Stimulated activated CD4-positive, alpha-beta T cell treated with anti-CD3 and anti-CD28 coated beads, Interleukin-2, amount 100 ng/mL, for 24 hours (primary cell): ENCODE measurements at places on chromosomes 7 and 10.

- no peak for DNase-seq
Measured at GRCh38 chr7:158097453-158098124, 490.0 kb downstream of the PTPRN2 start.

DNA sequence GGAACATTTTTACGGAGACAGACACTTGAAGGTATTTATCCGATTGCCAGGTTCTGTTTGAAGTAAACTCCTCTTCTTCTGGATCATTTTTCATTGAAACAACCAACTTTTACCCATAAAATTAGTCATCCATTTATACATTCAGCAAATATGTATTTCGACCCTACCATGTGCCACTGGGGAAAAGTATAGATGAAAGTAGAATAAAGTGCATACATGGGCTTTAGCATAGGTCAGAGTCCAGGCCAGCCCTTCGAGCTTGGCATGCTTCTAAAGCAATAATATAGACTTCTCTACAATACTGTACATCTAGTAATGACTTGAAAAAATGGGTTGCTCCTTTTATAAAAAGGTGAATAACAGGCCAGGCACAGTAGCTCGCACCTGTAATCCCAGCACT lies 10.1 kb downstream of the SLC25A16 start:
- DNase-seq, result no peak

- DNase-seq, result no peak
Measured at GRCh38 chr10:104613406-104613805, 27.7 kb upstream of the SORCS3 start.

DNA sequence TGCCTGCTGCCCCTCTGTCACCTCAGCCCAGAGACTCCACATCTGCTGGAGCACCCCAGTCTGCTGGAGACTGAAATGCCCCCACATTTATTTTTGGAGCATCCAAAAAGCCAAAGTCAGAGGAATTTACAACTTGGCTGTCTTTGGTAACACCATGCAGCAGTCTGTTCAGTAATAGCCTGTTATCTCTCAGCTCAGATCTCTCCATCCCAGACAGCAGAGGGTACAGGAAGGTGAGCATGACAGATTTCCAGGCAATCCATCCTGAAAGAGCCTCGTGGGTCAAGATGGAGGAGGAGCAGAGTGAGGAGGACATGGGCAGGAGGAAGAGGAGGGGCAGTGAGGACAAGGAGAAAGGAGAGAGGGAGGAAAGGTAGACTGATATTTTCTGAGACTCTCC lies 55.9 kb downstream of the GRID1 start:
- DNase-seq, result no peak

DNA sequence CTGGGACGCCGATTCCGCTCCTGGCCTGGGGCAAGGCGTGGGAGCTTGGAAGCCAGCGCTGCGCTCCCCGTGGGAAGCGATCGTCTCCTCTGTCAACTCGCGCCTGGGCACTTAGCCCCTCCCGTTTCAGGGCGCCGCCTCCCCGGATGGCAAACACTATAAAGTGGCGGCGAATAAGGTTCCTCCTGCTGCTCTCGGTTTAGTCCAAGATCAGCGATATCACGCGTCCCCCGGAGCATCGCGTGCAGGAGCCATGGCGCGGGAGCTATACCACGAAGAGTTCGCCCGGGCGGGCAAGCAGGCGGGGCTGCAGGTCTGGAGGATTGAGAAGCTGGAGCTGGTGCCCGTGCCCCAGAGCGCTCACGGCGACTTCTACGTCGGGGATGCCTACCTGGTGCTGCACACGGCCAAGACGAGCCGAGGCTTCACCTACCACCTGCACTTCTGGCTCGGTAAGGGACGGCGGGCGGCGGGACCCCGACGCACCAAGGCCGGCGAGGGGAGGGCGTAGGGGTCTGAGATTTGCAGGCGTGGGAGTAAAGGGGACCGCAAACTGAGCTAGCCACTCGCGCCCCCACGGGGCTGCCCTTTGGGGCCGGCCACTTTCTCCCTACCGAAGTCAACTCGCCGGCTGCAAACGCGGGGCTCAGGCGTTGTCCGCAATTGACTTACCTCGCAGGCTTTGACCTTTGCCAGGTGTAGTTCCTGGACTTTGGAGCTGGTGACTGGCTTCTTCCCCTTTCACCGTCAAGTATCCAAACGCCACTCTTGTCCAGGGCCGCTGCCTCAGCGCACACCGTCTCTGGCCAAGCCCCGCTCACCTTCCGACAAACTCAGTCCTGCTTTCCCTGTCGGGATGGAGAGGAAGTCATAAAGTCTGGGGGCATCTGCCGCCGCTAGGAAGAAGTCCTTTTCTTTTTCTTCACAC lies at the start of gene SCIN:
Gene SCIN, plus strand, starts transcription at position 187 of the 928 bp plus-strand sequence. Its CDS starts 67 bp downstream, at position 254.
- DNase-seq, result peak; percentile 36

DNA sequence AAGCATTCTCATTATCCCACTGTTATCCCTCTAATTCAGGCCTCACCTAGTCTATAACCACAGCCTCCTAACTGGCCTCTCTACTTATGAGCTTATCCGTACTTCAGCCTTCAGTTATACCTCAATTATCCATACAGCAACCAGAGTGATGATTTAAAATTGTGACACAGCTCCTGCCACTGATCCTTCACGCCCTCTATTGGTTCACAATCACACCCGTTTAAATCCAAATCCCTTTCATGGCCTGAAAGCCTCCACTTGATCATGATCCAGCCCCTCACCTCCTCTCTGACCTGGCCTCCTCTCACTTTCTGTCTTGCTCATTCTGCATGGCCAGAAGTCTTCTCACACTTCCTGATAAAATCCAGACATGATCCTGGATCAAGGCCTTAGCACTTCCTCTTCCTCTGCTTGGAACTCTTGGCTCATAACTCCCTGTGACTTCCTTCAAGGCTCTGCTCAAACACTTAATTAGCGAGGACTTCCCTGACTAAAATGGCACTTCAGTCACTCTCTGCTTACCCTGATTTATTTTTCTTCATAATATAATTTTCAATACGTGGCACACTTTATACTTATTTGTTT lies 19.0 kb upstream of the TMEM26 start:
- no peak for DNase-seq

GRCh38 chr7:44824894-44825526 lies 22.9 kb downstream of the H2AZ2 start:
- no peak for DNase-seq

- no peak for DNase-seq
Measured at GRCh38 chr10:34956756-34957155, 133.4 kb downstream of the CUL2 start.

- no peak for DNase-seq
Measured at GRCh38 chr7:37417107-37417474, 31.6 kb downstream of the ELMO1 start.

DNA sequence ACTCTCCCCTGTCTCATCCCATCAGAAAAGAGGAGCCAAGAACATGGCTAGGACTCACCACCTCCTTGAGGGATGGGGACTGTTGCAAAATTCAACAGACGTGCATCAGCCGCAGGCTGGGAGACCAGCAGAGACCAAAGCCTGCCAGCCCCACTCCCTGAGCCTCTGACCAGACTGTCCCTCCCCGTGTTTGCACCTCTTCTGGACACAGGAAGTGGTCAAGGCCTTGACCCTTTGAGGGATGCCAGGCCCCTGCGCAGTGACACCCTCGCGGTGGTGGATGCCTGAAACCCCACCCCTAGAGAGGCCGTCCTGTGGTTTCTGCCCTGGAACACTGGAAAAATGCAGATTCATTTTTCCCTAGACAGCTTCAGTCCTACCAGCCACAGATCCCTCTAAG lies 128.4 kb upstream of the TCF7L2 start:
- no peak for DNase-seq

DNA sequence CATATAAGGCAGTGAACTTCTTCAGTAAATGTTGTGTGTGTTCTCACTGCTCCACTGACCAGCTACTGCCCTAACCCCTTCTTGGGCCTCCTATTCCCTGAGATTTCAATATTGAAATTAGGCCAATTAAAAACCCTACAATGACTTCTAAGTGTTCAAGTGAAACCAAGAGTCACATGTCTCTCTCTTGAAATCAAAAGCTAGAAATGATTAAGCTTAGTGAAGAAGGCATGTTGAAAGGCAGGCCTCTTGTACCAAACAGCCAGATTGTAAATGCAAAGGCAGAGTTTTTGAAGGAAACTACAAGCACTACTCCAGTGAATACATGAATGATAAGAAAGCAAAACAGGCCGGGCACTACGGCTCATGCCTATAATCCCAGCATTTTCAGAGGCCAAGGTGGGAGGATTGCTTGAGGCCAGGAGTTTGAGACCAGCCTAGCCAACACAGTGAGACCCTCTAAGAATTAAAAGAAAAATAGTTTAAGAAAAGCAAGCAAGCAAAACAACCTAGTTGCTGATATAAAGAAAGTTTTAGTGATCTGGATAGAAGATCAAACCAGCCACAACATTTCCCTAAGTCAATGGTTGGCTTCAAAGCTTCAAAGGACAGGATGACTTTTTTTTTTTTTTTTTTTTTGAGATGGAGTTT lies 22.3 kb downstream of the BRAF start:
- no peak for DNase-seq

GRCh38 chr10:13788320-13788600 lies 201.5 kb downstream of the PRPF18 start:
- DNase-seq, result no peak

DNA sequence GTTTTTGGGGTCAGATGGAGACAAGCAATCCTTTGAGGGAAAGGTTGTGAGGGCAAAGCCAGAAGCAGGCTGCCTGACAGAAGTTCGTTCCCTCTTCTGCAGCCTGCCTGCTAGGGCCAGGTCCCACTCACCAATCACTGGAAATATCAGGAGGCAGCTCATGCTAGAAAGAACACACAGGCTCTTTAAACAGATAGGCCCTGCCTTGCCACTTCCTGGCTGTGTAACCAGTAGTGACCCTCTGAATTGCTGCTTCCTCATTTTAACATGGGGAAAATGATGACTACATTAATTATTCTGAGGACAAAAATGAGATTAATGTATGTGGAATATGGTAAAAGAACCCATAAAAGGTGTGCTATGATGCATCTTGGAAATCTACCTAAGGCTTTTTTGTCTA lies 50.5 kb upstream of the MRLN start:
- no peak for DNase-seq

DNA sequence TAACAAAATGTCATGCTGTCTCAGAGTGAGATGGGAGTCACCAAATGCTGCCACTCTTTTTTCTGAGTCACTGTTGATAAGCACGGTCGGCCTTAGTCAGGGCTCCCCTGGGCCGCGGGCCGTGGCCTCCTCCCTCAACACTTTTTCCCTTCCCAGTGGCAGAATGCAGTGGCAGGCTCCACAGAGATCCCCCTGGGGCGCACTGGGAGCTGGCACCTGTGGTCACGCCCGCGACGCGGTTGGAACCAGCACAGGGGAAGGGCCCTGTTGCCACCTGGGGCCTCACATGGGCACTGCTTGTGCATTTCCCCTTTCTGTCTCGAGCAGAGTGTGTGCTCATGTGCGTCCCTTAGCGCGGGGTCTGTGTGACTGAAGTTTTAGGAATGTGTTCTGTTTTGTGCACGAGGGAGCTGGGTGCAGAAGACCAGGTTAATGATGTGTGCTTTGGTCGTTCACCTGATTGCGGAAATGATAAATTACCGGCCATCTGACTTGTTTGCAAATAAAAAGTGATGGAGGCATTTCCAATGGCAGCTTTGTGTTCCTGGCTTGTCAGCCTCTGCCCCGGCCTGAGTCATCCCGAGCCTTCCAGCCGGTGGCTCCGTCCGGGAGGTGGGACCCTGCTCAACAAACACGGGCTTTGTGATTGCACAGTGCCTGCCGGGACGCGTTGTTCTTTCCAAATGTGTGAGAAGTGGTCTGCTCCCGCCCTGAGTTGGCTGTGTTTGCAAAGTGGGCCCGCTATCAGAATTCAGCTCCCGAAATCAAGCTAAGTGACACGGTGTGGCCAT lies 100.7 kb downstream of the NKX6-2 start:
- DNase-seq, result no peak

DNA sequence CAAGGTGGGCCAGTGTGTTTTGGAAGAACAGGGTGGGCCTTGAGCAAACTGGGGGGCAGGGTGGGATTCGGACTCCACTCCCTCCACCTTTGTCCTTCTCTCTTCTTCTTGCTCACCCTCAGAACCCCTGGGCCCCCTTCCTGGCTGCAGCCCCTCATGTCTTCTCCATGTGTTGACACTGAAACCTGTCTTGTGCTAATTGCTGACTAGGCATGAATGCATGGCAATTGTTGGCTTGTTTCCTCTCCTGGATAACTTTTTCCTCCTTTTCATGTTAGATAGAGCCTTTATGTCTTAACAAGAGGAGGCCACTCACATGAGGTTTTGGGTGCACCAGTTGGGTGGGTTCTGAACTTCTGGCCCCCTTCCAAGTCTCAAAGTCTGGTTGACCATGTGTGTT lies 181.6 kb upstream of the MKI67 start:
- DNase-seq, result no peak

DNA sequence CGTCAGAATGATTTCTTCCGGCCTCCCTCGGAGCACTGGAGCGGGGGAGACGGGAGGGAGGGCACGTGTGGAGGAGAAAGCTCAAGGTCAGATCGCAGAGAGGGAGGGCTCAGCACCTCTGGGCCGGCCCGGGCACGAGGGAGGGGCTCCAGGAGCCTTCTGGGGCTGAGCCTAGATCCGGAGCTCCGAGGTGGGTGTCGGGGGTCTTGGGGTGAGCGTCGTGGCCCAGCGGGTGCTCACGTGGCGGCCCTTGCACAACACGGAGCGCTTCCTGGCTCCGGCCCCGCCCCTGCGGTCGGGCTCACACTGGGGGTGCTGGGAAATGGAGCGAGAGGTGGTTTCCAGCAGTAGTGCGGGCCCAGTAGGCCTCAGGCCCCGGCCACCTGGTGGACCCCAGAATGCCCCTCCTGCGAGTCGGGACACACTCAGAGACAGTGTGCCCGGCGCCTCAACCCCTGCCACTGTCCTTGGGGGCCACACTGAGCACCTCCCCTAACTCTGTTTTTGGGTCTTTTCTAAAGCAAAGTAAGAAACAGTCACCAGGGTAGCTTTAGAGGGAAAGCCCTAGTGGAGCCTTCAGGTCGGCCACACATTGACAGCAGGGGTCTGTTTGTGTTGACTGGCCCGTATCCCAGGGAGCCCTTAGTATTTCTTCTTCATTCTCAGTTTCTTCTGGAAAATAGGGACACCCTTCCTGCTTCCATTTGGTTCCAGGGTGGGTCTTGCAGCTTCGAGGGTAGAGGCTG lies 798 bp downstream of the PPIF start:
- DNase-seq, result peak; percentile 83

GRCh38 chr10:15681076-15681475 lies 38.6 kb downstream of the ITGA8 start:
- DNase-seq, result no peak

- DNase-seq, result no peak
Measured at GRCh38 chr7:36692456-36692855, 31.8 kb downstream of the AOAH start.

DNA sequence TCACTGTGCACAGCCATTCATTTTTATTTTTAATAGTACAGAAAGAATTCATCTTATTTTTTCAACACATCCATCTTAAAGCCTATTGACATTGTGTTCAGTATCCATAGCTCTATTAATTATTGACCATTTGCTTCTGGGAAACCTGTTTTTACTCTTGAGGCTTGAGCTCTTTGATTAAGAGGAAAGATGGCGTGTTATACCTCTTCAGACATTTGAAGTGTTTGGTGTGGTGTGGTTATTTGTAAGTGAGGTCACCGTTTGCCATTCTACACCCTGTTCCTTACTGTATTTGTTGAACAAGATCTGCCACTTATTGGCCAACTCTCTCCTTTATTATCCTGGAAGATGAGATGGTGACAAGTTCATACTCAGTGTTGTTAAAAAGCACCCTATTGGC lies 18.4 kb downstream of the C7orf57 start:
- no peak for DNase-seq

- no peak for DNase-seq
Measured at GRCh38 chr10:62413652-62414051, 39.5 kb downstream of the ZNF365 start.

GRCh38 chr10:20922451-20922850 lies 25.3 kb upstream of the NEBL start:
- DNase-seq, result no peak

GRCh38 chr7:158569858-158570323 lies 17.7 kb downstream of the PTPRN2 start:
- no peak for DNase-seq
